NCI-H1092 (cell line): ENCODE measurements at places on chromosomes 2 and 18.

- DNase-seq, result no peak
Measured at GRCh38 chr18:12296457-12296856, 11.6 kb upstream of the TUBB6 start.

DNA sequence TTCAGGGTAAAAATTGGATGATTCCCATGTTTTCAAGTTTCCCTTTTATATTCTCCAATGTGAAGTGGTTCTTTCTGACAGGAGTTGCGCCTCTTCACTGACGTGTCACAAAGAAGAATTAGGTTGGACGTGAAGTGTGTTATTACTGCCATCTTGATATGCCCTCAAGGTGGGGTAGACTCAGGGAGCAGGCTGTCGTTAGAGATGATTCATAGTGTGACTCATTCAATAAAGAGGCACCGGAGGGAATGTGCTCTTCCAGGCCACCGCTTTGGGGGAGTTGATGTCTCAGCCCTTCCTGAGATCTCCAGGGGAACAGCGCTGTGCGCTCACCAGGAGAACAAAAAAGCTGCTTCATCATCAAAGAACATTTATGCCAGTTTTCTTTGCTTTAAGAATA lies 3.6 kb upstream of the DGKD start:
- DNase-seq, result no peak

GRCh38 chr2:62140426-62141141 lies 55.3 kb upstream of the B3GNT2 start:
- DNase-seq, result no peak

DNA sequence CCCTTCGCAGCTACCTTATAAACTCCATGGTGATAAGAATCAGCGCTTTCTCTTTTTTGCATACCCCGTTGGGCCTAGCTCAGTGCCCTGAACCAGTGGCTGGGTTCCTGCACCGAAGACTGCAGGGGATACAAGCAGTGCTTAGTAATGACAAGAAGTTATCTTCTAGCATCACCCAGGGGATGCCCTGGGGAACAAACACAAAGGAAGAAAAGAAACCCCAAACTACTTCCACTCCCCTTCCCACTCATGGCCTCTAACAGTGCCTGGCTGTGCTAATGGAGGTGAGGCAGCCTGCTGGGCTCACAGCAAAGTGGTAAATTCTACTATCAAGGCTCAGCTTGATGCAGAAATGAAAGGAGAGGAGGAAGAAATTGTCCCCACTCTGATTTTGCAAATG lies 314.7 kb downstream of the TXNL1 start:
- no peak for DNase-seq

DNA sequence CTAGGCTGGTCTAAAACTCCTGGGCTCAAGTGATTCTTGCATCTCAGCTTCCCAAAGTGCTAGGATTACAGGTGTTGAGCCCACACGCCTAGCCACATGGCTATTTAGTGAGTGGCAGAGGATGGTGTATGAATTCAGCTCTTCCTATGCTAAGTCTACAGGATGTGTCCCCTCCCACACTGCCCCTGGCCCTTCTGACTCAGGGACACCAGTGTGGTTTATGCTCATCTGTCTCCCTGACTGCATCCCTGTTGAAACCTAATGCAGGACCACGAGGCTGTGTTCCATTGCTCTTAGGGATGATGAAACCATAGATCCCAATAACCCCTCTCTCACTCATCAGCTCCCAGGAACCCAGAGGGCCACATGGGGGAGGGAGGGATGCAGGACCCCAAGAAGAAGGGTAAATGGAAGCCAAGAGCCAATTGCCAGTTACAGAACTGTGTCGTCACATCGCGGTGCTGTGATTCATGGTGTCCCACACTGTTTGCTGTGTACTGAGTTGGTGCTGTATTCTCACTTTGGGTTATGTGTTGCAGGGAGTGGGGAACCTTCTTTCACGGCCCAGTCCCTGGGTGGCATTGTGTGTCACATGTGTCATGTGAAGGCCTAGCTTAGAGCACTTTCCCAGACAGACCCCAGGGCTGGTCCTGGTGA lies 102.9 kb upstream of the HAAO start:
- no peak for DNase-seq

GRCh38 chr2:210577263-210578071 lies 21.1 kb downstream of the CPS1 start:
- peak; percentile 11 for DNase-seq

DNA sequence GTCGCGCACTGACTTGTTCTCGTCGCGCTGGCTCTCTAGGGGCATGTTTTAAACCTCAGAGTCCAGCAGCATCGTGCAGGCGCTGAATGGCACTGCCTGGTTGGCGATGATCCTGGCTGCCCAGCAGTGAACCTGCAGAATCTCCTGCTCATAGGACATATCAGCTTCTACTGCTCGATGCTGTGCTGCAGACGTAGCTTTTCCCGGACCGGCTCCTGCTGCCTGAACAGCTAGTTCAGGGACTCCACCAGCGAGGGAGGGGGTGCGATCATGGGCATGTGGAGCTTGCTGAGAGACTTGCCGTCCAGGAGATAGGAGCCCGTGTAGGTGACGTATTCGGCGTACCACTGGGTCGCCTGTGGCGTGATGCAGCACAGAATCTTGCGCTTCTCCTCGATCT lies 890.0 kb upstream of the LRRTM1 start:
- DNase-seq, result no peak

DNA sequence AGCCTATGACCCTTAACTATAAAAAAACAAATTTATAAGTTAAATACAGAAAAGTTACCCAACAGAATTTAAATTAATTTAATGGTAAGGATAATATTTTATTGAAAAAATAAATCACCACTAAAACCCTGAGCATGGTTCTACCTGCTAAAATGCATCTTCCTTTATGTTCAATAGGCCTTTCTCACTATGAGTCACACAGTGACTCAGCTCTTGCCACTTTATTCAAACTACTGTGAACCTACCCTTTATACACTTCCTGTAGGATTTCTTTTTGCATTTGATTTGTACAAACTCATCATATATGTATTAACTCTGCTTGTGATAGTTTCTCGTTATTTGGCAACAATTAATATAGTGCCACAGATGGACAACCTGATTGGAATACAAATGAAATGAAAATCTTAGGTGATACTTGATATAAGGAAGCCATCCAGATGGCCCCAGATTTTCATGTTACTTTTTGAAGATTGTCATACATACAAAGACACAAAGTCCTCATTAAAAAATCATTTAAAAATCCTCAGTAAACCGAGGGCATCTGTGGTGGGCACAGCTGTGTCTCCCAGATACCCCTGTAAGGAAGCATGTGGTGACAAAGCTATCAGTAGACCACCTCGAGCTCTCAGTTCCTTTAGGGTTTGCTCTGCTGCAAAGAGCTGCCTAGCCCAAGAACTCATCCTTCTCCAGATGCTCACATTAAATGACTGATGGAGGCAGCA lies 55.2 kb upstream of the COBLL1 start:
- no peak for DNase-seq

DNA sequence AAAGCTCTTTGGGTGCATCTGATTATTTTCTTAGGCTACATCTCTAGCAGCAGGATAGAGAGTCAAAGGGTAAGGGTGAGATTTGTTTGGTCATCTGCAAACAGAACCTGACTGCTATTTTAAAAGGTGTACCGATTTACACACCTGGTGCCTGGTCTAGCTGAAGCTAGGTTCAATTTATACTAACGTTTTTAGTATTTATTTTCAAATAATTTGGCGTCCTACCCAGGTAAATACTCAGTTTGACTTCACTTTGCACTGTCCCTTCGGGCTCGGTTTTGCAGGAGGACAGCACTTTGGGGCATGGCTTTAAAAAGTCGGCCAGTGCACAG lies 683 bp downstream of the PTRHD1 start:
- DNase-seq, result no peak

GRCh38 chr18:6294148-6294784 lies 120.4 kb downstream of the L3MBTL4 start:
- no peak for DNase-seq

- DNase-seq, result no peak
Measured at GRCh38 chr18:46161703-46162396, 57.7 kb downstream of the HAUS1 start.

GRCh38 chr18:13564579-13564978 lies 161.8 kb downstream of the FAM210A start:
- peak; percentile 3 for DNase-seq

GRCh38 chr2:164667566-164667965 lies 46.3 kb upstream of the GRB14 start:
- no peak for DNase-seq

- no peak for DNase-seq
Measured at GRCh38 chr2:221134718-221135117, 437.4 kb downstream of the EPHA4 start.

- no peak for DNase-seq
Measured at GRCh38 chr2:33212151-33212550, 264.3 kb upstream of the RASGRP3 start.

- DNase-seq, result no peak
Measured at GRCh38 chr2:237892984-237893595, 33.7 kb downstream of the RAMP1 start.

GRCh38 chr2:43221763-43222474 lies 4.5 kb downstream of the ZFP36L2 start:
- peak; percentile 15 for DNase-seq

DNA sequence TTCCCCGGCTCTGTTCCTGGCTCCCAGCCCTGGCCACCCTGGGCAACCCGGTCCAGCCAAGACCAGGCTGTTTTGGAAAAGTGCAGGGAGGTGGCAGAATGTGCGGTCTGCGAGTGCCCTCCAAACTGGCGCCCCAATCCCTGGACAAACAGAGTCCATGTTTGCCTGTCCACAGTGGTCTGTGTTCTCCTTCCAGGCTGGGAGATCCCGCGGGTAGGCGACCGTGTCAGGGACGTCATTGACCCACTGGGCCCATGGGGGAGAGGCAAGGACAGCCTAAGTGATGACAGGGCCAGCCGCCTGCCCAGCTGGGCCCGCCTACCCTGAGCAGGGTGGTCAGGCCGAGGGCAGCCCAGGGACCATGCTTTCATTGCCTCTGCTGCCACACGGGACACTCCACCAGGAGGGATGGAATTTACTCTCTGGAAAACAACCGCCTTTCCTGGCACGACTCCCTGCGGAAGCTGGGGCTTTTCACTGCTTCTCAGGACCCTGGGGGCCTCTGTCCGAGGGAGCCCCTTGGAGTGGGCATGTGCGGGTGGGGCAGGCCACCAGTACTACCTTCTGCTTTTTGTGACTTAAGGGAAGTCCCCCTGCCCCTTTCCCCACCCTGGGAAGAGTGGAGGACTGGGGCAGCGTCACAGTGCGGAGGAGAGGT lies 20.1 kb downstream of the CYP26B1 start:
- DNase-seq, result no peak

DNA sequence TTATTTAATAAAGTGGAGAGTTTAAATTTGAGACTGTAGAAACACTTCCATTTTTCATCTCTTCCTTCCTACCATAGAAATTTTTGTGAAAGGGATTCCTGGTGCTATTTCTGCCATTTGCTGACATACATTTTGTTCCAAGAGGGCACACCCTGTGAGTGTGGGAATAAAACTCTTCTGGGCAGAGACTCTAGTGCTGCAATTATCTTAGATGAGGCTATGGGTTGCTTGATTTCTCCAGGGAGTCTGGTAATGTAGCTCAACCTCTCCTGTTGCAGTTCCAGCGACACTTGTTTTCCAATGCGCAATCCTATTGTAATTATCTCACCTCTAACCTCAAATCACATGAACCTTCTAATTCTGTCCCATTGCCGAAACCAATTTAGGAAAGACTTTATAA lies 60.1 kb upstream of the ZSWIM2 start:
- DNase-seq, result no peak

DNA sequence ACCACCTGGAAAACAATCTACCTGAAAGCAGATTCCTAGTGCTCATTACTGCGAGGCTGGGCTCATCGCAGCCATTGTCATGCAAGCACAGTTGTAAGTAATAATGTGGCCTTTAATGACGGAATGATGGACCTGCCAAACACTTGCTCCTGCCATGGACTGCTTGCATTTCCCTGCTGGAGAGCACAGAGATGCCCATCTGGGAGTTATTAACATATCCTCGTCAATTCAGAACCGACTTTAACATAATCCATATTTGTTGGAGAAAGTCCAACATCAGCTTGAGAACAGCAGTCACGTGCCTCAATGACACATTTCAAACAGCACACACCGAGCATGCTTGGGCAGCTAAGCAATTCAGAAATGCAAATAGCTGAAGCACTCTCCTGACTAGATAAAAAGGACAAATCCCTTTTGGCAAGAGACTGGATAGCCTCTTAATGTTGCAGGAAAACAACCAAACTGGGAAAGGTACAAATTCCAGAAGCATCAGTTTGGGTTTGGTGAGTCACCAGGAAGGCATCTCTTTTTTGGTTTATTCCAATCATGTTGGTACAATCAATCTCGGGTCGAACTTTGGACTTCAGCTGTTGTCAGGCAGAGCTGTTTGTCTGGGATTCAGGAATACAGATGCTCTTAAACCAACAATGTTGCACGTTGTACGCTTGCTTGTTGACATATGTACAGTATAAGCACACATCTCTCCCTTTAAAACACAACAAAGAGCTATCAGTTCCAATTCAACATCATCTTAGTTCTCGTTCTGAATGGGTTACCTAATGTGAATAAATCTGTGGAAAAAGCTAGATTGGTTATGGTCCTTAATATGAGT lies 395.8 kb downstream of the LNPK start:
- DNase-seq, result peak; percentile 61

- no peak for DNase-seq
Measured at GRCh38 chr2:200985799-200986198, 22.3 kb upstream of the ORC2 start.

DNA sequence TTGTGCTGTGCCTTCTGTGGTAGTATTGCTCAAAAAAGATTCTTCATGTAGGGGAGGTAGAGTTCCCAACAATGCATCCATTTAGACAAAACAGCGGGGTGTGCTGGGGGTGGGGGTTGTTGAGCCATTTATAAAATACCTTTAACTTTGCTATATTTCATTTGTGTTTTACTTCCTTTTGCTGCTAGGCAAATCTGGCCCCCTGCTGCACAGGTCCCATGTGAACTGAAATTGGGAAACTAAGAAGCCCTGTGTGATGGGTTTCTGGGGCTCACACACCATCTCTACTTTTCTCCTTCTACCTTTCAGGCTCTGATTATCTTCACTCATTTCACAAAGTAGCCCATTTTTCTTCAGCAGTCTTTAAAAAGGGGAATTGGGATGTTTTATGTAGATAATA lies 52.7 kb upstream of the ITGA4 start:
- DNase-seq, result no peak

DNA sequence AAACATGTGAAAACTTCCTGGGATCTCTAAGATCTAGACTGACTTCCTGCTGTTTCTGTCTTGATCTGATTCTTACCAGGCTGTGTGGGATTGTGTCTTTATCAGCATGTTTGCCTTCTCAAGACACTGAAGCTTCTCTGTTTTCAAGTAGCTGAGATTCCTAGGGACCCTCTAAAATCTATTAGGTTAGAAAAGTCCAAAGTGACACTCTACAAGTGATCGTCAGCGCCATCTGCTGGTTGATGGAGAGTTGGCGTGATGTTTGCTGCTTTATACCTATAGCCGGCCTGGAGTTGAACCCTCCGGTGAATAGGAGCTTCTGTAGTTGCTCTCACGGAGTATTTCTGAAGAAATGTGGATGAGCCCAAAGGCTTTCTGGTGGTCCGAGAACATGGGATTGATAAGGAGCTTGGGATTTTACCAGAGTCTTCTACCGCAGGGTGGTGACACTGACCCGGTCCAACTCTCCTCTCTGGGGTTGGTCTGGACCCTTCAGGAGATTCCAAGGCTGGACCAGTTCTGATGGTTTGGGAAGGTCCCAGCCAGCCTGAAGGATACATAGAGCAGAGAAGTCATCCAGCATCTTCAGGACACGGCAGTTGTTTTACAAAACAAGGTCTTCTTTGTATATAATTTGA lies 96.0 kb upstream of the TTC39C start:
- peak; percentile 83 for DNase-seq
